ENCODE measurements at places on chromosomes 13 and 19. TPM values are rescaled to one million over a fixed set of nuclear protein-coding genes. Genes with fewer than 3 reads are reported as not detected.

The PRKCG gene
- 0.26 TPM for polyA plus RNA-seq

The KASH5 gene
- 0.03 TPM for polyA plus RNA-seq

GRCh38 chr19:27906081-27906480, 1306.9 kb downstream of the UQCRFS1 start:
- no peak for DNase-seq
- no peak overlapping the region for H3K4me3 ChIP-seq
- H3K4me1 ChIP-seq: no peaks in the 10 kb centered on the region
- no peaks in the 10 kb centered on the region for H3K27me3 ChIP-seq
- H3K27ac ChIP-seq: no peak overlapping the region

DNA sequence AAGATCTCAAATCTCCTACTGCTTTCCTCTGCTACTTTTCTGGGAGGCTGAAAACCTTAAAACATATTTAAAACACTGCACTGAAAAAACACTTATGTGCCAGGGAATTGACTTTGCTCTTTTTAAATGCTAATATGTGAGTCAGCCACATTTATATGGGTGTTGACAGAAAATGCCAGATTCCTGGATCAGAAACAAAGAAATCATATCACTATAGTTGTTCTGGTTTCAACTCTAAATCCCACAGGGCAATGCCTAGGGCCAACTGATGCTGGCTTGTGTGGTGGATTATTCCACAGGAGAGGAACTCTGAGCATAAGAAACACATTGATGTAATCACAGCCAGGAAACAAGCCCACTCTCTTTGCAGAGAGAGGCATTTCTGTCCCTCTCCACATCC, 1439.0 kb upstream of the SPRY2 start:
- H3K27ac ChIP-seq: no peak overlapping the region
- no peaks in the 10 kb centered on the region for H3K27me3 ChIP-seq
- DNase-seq: no peak
- no peaks in the 10 kb centered on the region for H3K36me3 ChIP-seq
- H3K4me3 ChIP-seq: no peak overlapping the region
- H3K4me1 ChIP-seq: no peaks in the 10 kb centered on the region
